ENCODE measurements at places on chromosomes 7 and 10.

DNA sequence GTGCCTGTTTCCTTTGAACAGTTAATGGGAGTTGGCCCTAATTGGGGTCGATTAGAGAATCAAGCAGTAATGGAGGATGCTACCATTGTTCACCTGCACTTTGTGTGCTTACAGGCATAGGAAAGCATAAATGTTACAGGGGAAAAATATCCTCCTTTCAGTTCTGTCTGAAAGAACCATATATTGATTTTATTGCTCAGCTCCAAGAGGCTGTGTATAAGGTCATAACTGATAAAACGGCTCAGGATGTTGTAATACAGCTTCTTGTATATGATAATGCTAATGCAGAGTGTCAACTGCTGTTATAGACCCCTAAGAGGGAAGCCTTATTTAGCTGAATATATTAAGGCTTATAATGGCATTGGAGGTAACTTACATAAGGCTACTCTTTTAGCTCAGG, 32.9 kb upstream of the AKR1C2 start:
- DNase-seq, result no peak

DNA sequence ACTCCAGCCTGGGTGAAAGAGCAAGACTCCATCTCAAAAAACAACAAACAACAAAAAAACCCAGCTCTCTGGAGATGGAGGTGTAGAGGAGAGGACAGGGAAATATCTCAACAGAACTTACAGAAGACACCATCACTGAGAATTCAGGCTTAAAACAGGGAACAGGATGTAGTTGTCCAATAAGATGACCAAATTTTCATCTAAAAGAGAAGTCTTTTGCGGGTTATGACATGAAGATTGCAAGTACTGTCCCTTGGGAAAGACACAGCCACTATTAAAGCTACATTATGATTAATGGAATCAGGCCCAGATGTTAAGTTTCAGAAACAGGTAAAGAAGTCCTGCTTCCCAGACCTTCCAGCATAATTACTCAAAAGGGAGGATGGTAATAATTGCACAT, 235.2 kb upstream of the NRP1 start:
- no peak for DNase-seq

DNA sequence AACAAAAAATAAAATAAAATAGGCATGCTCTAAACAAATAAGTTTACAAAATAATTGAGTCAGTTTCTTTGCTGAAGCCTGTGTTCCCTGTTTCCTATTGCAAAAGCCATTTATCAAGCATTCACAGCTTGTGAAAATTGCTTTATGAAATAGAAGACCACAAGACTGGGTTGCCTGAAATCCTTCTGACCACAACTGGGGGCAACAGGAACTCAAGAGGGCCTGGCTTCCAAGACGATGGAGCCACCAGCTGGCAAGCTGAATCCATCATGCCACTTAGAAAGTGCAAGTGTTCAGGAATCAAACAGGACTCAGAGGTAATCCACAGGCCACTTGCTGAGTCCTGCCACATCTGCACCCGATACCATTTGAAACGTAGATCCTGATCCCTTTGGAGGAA, 752 bp upstream of the ABCA13 start:
- no peak for DNase-seq

GRCh38 chr10:100890673-100891317, 22.0 kb upstream of the SLF2 start:
- no peak for DNase-seq

DNA sequence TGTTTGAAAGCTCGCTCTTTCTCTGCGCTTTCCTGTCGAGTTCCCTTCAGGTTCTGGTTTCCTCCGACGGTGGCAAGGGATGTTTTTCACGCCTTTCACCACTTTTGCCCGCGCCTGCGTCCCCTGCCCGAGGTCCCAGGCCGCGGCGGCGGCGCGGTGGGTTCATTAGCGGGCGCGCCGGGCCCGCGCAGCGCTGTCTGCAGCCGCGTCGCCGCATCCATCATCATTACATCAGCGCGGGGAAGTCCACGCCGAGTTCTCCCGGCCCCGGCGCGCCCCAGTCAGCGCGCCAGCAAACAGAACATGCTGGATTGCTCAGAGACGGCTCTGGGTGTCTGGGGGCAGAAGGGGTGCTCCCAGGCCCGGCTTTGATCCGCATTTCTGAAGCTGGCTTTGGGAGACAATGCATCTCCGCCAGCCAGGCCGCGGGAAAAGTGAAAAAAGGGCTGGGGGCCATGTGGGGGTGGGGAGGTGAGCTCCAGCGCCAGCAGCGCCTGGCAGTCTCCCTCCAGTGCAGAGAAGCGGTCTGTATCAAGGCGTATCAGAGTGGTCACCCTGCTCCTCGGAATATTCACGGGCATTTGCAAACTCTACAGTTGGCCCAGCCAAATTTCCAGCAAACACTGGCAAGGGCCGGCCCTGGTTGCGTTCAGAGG, 8.9 kb downstream of the GLI3 start:
- DNase-seq, result no peak

- DNase-seq, result no peak
Observed at GRCh38 chr7:29479301-29480200, 84.1 kb upstream of the PRR15 start.

DNA sequence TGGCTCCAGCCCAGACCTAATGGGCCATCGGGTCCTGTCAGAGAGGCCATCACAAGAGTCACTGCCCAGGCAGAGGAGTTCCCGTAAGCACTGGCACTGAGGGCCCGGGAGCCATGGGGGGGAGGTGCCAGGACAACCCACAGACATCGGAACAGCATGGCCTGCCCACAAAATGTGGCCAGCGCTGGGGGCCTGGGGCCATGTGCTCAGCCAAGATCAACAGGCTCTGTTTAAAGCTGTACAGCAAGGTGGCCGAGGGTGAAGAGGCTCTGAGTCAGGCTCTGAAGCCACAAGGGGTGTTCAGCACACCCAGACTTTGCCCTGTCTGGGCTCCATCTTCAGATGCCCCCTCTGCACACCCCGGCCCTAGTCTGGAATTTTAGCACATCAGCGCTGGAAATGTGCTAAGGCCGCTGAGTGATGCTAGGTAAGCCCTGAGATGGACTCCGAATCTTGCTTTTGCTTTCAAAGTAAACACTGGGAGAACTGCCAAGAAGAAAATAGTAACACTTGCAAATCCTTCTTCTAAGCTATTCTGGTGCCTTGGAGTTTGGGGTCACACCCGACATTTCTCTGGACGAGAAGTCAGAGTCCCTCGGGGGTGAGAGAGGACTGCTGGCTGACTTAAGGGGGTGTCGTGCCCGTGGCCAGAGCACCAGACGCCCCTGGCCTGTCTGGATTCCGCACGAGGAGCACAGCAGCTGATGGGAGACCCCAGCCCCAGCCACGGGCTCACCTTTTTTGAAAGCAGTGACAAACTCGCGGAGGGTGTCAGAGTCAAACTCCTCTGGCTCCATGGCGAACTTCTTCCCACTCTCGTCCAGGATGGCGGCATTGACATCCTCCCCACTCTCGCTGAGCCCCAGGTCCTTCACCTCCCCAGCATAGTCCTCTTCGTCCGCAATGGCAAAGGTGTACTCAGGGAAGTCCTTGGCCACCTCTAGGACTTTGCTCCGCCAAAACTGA, 23.6 kb downstream of the PDIA4 start:
- DNase-seq, result no peak

DNA sequence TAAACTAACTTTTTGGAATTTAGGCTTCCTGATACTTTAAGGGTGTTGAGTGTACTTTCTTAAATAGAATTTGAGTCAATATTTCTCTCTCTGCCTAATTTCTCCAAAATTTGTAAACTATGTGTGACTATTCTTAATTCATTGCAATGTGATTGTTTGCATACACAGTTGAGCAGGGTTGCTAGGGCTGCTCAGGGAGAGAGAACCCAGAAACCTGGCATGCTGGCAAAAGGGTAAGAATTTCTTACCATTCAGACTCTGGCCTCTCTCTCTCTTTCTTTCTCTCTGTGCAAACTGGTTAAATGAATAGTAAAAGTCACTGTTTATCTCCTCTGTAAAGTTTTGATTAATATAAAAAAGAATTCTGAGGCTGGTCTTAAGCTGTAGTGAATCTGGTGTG, 51.0 kb upstream of the NAMPT start:
- DNase-seq, result no peak

DNA sequence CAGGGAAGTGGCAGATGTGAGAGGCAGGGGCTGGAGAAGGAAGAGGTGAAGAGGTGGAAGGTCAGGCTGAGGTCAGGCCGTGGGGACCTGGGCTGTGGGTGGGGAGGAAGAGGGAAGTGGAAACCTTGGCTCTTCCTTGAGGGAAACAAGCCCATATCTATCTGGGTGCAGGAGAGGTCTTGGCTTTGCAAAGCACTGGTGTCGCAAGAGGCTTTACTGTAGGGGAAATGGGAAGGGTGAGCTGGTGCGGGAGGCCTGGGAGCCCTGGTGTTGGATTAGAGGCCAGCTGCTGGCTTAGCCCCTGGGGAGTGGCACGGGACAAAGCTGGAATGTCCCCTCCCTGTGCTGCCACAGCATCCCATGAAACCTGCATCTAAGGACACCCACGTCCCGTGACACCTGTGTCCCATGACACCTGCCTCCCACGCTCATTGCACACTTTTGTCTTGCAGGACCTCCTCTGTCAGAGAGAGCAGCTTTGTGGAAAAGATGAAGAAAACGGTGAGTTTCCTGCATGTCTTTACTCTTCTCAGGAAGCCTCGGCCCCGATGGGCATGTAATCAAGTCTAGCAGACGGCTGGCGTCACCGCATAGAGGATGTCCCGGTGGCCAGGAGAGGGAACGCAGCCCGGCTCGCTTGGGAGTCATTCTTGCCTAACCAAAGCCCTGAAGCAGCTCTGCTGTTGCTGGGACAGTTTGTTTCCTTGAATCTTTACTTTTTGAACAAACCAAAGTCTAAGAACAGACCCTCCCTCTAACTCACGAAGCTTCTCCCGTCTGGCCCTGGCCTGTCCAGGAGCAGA, 22.2 kb downstream of the TMEM120A start:
- no peak for DNase-seq

- no peak for DNase-seq
Observed at GRCh38 chr7:68103319-68103718, 1106.7 kb downstream of the TYW1 start.

DNA sequence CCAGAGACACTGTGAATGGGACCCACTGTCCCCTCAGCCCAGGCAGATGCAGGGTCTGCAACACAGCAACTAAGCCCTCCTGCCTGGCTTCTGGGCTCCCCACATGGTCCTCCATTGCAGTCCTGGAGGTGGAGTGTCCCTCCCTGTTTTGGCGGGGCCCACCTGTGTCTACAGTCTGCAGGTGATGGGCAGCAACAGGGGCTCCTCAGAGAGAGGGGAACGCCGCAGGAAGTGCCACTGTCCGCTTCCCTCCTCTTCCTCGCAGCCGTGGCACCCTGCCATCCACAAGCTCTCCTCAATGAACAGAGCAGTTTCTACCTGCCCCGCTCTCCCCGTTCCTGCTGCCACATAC, 9.3 kb downstream of the CAMK2G start:
- no peak for DNase-seq

DNA sequence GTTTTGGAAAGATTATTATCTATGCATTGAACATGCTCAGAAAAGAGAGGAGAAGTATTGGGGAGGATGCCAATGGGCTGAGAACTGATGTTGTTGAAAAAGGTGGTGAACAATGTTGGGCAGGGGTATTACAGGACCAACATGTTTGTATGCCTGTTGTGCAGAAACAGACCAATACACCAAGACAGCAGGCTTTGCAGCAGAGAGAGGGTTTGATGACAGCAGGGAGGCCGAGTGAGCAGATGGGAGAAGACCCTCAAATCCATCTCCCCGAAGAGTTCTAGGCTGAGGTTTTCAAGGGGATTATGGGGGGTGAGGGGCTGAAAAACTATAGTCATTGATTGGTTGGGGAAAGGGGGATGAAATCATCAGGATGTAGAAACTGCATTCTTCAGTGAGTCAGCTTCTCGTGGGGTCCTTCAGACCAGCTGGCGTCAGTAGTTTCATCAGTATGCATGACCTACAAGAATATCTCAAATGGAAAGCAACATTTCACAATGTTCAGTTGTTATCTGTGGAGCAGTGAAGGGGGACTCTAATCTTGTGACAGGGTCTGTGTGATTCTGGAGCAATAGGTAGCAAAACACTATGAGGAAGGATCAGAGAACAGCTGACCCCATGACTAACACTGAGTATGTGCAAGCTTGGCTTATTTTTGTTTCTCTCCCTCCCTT, 167.8 kb downstream of the BAMBI start:
- DNase-seq, result no peak

GRCh38 chr7:50307368-50308032, 3.0 kb downstream of the IKZF1 start:
- DNase-seq, result no peak

DNA sequence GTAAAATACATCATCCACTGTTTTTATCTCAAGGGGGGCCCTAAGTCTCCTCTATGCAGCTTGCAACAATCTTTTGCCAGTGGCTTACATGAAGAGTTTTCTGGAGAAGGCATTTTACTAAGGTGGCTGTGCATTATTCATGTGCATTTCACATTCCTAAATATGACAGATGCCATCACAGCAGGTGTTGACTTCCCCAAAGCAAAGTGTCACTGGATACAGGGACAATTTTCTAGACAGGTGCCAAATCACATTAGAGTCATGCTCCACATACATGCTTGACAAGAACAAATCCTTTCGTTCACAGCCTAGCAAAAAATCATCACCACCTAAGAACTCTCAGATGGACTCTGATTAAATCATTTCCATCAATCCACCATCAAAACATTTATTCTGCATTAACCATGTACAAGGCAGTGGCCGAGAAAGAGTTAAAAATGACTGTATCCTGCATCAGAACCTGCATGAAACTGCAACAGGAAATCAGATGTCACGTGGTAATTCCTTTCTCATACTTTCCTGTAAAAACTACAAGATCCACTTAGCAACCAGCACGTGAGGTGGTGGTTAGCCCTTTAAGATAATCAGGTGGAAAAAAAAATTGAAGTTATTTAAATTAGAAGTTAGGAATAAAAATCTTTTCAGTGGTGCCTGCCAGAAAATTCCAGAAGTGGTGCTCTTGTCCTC, 88.2 kb upstream of the AFAP1L2 start:
- DNase-seq, result no peak

- DNase-seq, result no peak
Observed at GRCh38 chr7:107544848-107545591, 18.7 kb downstream of the COG5 start.

- DNase-seq, result no peak
Observed at GRCh38 chr10:54667136-54667535, 133.9 kb downstream of the PCDH15 start.

DNA sequence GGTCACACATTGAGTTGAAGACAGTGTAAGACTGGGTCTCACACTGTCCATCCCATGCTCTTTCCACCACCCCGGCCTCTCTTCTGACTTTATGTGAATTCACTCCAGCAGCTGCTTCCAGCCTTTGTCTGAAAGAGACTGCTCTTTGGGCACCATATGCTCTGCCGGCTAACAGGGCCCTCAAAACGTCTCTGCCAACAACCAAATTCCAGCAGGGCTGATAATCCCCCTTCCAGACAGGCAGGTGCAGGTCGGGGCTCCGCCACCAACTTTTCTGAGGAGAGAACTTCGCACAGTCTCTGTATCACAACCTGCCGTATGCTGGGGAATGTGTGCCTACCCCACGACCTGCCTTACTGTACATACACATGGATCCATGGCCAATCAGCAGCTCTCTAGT, 64.3 kb downstream of the PLXNA4 start:
- no peak for DNase-seq

All from cardiac septum (tissue), 1 donor.